ENCODE measurements at places on chromosomes 12 and 14.

DNA sequence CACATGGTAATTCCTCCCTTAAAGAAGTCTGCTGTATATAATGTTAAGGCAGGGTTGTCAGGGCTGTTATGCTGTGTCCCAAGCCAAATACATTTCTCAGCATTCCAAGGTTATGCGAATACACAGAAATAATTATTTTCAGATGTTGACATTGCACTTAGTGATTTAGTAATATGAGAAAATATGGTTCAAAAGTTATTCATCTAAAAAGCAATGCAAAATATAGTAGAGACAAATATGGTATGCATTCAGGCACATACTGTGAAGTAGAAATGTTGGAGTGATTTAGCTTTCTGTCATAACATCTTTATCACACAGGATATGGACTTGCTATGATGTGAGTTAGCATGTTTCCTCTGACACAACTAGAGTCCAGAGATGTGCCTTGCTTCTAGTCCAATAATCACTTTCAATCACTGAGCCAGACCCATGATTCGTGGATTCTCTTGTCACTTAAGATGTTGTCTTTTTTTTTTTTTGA lies 70.0 kb downstream of the PDE3A start:
- DNase-seq, result no peak

DNA sequence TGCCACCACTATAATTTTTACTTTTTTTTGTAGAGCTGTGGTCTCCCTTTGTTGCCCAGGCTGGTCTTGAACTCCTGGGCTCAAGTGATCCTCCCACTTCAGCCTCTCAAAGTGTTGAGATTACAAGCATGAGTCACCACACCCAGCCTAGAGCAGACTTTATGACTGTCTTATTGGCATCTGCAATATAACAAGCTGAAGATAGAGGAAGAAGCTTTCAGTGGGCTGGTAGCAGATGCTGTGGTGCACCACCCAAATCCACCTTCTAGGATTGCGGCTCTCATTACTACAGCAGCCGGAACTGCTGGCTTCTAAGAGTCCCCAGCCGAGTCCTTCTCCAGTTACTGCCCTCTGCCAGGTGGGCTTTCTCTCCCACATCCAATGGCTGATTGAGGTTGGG lies 7.6 kb upstream of the STK38L start:
- no peak for DNase-seq

- no peak for DNase-seq
Observed at GRCh38 chr12:6271281-6271680, 39.2 kb upstream of the PLEKHG6 start.

GRCh38 chr12:28129031-28129430 lies 61.2 kb upstream of the CCDC91 start:
- no peak for DNase-seq

- DNase-seq, result no peak
Observed at GRCh38 chr12:27970401-27971120, 2.0 kb downstream of the PTHLH start.

DNA sequence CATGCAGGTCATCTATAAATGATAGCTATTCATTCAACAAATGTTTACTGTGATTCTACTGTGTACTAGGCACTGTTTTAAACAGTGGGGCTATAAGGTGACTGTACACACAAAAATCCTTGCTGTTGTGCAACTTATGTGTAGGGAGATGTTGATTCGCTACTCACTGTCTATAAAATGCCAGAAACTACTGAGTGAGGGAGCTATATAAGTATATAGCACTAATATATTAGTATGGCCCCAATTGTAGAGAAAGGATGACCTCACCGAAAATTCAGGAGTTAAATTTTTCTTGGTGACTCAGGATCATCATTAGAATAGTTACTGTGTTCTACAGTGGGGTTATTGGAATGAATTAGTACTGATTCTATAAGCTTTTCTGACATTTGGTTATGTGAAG lies 117.4 kb downstream of the TGFB3 start:
- no peak for DNase-seq

Measured in activated naive CD4-positive, alpha-beta T cell (primary cell).